ENCODE measurements at places on chromosomes 2 and 18.

GRCh38 chr2:68341583-68341982 lies 21.8 kb upstream of the CNRIP1 start:
- DNase-seq, result no peak

- DNase-seq, result no peak
These were observed 14.9 kb upstream of the FAP start for GRCh38 chr2:162258169-162258568.

DNA sequence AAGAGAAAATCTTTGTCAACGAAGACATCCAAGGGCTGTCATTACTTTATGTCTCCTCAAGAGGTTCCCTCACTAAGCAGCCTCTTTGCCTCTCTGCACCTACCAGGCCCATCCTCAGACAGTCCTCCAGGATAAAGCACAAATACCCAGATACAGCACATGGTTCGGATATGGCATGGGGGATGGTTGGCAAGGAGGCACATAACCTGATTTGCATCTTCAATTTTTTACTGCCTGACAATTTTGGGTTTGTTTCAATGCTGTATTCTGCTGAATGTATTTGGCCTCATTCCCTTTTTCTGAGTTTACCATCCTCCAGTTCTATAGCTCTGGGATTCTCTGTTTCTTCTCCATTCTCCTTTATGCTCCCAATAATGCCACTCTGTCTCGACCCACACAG lies 78.8 kb downstream of the VIT start:
- DNase-seq, result no peak

DNA sequence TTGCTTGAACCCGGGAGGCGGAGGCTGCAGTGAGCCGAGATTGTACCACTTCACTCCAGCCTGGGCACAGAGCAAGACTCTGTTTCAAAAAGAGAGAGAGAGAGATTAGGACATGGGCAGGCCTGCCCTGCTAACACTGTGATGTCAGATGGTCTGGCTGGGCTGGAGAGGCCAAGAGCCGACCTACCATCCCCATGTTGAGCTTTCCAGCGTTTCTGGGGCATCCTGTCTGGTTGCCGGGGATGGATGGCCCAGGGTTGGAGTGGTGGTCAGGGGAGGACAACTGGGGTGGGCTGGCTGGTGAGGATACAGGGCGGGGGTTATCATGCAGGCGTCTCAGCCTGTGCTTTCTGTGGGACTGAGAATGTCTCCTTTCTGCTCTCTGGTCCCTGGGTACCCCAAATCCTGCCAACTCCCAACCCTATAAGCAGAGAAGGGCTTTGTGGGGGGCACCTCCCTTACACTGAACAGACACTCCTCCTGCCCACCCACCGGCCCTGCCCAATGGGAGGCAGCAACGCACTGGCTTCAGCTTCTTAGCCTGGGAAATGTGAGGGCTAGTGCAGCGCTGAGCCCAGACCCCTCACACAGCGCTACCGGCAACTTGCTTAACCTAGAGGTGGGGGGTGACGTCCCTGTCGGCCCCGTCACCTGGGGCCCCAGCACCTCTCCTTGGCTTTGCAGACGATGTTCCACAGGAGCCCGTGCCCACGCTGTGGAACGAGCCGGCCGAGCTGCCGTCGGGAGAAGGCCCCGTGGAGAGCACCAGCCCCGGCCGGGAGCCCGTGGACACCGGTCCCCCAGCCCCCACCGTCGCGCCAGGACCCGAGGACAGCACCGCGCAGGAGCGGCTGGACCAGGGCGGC lies 5.4 kb downstream of the SNORC start:
- DNase-seq, result no peak

DNA sequence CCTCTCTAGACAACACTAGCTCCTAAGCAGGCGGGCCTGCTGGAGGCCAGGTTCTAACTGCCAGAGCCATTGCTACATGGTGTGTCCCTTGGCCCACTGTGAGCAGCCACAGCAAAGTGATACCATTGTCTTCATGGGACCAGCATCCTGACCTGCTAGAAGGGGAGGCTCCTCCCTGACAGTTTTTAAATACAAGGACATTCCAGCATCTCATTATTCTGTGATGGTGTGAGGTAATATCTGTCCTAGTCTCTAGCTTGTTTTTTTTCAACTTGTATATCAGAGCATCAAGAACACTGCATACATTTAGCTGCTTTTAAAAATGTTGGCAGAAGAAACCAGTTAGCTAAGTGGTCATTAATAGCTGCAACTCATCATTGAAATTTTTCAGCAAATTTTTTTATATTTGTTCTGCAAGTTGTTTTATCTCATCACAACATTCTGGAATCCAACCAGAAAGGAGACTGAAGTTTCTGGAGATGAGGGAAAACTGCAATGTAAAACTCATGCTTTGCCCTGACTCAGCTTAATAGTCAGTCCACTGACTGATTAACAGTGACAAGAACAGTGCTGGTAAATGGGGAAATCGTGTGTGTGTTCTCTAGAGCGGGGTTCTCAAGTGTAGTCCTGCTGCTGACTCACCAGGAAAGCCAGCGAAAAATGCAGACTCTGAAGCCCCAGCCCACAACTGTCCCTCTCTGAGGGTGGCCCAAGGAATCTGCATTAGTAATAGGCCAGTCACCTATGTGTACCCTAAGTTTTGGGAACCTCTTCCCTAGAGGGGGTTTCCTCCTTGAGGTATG lies 17.8 kb downstream of the MAPRE3 start:
- no peak for DNase-seq

All from CD4-positive, alpha-beta T cell treated with Interleukin-17A for 1 hour (primary cell).